Activated CD4-positive, CD25-positive, alpha-beta regulatory T cell treated with anti-CD3 and anti-CD28 coated beads, Interleukin-2, amount 50 U/mL, for 16 hours (primary cell): ENCODE measurements at places on chromosomes 2 and 18.

GRCh38 chr18:45751766-45752165, 27.8 kb downstream of the SLC14A1 start:
- no peak for DNase-seq

- DNase-seq = no peak
Observed at GRCh38 chr2:16962505-16962904, 296.9 kb upstream of the CYRIA start.

DNA sequence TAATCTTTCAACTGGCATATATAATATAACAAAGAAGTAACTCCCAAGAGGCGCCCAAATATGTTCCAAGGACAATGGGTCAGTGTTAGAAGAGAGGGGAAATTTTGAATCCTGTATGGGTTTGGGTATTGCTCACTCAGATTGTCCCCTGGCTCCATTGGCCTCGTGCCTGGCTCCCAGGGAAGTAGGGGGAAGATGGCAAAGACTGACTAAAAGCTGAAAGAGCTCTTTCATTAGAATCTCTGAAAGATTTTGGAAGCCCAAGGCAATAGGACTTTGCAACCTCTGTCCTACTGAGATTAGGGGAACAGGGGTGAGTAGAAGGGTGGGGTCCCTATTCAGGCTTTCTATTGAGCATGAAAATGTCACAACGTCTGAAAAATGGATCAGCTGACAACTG, 1272.8 kb upstream of the ZEB2 start:
- no peak for DNase-seq

GRCh38 chr2:144999071-144999875, 479.4 kb upstream of the ZEB2 start:
- no peak for DNase-seq

DNA sequence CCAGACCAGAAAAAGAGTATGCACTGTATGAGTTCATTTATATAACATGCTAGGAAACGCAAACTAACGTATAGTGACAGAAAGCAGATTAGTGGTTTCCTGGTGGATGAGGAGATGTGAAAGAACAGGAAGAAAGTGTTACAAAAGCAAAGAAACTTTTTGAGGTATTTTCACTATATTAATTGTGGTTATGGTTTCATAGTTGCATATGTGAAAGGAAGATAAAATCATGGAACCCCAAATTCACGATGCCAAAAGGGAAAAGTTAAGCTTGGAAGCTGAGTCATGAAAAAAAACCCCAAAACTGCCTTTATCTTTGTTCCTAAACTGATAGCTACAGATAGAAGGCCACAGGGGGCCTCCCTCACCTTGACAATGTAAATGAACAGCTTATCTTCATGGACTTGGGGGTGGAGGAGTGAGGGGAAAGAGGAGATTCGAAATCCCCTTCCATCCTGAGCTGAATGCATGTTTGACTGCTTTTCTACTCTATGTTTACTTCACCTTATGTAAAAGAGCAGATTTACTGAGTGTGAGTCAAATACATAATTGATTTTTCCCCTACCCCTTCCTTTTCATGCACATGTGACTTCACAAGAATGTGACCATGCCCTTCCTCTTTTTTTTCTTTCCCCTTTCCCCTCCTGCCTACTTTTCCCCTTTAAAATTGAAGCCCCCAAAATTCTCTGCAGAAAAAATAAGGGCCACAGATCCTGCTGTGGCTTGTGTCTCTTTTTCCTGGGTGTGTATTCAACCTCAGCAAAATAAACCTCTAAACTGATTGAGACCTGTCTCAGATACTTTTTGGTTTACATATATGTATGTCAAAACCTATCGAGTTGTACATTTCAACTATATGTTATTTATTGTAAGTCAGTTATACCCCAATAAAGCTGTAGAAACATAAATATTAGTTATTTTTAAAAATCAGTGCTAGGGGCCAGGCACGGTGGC, 100.1 kb upstream of the TLK1 start:
- DNase-seq = no peak

- no peak for DNase-seq
Observed at GRCh38 chr2:10329580-10329879, 26.8 kb downstream of the HPCAL1 start.

GRCh38 chr2:180583441-180584140, 396.8 kb upstream of the UBE2E3 start:
- DNase-seq = no peak

DNA sequence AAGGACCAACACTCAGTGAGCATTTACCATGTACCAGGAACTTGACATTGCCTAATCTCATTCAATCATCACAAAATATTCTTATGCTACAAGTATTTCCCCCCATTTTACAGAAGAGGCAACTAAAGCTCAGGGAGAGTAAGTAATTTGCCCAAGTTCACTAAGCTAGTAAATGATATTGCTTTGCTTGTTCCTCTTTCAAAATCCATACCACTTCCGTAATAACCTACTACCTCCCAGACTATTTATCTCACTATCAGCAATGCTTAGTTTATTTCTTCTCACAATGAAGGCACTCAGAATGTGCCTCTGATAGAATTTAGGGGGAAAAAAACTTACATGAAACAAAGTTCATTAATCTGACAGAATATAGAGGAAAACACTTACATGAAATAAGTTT, 1070.9 kb upstream of the FANCL start:
- DNase-seq = no peak

DNA sequence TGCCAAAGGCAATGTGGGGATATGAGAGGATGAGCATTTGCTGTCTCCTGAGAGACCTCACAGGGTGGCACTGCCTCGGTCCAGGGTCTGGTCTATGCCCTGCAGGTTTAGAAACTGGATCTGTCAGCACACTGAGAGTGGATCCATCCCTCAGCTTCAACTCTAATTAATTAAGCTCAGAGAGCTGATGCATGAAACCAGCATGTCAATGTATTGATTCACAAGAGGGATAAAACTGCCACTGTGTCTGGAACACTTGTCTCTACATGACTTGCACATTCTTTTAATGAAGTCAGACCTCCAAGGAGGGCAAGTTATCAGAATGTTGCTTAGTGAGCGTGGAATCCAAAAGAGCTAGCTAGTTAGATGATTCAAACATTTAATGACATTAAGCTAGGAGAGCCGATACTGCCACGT, 22.5 kb upstream of the POLE4 start:
- no peak for DNase-seq

DNA sequence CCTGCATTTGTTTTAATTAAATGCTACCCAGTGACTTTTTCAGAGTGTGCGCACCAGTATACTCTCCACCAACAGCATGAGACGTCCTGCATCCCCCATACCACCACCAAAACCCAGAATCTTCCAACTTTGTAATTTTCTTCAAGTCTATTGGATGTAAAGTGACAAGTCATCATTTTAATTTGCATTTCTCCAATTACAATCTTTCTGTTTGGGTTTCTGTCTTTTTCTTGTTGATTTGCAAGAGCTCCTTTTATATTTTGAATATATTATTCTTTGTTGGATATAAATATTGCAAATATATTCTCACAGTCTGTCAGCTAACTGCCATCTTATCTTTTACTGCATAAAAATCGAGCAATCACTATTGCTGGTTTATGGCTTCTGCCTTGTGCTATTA, 96.6 kb downstream of the FAM168B start:
- no peak for DNase-seq

- no peak for DNase-seq
Observed at GRCh38 chr18:62001396-62001795, 108.6 kb upstream of the RNF152 start.

DNA sequence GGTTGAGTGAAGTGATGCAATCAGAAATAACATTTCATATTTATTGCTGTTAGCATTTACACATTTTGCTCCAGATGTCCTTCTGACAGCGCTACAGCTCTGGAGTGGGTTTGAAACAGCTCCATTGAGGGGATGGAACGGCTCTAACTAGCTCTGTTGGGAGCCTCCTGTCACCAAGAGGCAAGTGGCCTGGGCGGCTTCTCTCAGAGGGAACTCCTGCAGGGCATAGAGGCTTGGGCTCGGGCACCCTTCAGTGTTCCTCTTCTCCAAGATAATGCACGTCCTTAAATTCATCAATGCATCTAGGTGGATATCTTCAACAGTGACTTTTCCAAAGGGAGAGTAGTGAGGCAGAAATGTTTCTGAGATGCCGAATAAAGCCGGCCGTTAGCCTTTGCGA, 122.5 kb downstream of the CNTNAP5 start:
- DNase-seq = no peak
